Fibroblast of skin of right biceps (primary cell): ENCODE measurements at places on chromosomes 7 and 10.

GRCh38 chr7:142542942-142543341 lies 206.3 kb upstream of the PRSS1 start:
- peak; percentile 70 for DNase-seq

DNA sequence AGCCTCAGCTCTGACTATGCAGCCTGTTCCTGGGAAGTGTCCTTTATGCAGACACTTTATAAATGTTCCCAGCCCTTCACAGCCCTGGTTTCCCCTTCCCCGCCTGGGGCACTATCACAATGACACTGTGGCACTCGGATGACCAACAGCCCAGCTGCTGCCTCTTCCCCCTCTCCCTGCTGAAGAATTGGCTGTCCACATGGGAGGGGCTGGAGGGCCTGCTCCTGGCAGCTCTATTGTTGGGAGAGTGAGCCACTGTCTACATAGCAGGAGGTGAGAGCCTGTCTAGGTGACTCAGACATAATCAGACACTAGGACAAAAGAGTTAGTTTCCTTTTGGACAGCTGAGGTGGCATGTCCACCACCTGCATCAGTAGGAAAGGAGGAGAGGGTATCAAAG lies 437.5 kb downstream of the PLXNA4 start:
- peak; percentile 13 for DNase-seq

DNA sequence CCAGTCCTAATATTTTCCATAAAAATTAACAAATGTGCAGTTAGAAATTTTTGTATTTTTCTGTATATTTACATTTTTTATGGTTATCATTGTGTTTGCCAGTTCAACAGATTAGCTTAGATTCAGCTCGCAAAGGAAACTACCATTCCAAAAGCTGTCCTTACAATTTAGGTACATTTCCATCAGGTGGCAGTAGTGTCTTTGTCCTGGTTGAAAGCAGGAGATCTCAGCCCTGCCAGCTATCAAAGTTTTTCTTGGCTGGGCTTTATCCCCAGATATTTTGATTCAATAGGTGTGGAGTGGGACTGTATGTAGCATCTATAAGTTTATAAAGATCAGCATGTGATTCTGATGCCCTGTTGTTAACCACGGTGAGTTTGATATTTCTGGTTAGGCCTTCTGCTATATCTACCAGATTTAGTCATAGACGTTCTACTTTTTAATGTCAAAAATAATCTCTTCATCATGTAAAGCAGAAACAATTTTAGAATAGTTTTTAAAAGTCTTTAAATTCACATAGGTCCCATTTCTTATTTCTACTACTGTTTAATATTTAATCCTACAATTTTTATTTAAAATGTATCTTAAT lies 15.5 kb upstream of the ICA1 start:
- DNase-seq, result no peak

DNA sequence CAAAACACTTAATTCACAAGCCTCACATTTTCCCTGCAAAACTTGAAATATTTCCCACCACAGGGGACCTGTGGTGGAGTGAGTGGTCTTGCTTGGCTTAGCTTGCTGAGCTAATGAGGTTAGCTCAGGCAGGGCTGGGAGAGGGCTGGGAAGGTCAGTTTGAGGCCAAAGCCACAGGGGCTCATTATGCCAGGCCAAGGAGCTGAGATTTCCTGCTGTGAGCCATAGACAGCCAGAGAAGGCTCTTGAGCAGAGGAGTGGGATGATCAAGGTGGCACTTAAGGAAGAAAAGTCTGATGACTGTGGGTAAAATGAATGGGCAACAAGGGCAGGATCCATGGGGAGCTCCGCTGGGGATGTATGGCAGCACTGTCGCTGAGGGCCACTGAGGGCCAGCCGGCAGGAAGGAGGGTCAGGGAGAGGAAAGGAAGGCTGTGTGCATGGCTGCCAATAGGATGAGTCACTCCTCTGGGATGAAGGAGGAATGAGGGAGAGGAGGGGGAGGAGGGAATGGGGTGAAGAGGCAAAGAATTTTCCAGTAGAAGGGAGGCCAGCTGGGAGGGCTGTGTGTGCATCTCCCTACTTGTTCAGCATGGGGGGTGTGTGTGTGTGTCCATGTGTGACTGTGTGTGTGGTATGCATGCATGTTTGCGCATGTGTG lies 18.7 kb upstream of the ZNF488 start:
- peak; percentile 96 for DNase-seq

GRCh38 chr10:130013335-130014262 lies 49.5 kb upstream of the EBF3 start:
- no peak for DNase-seq

- DNase-seq, result peak; percentile 5
Measured at GRCh38 chr10:7231509-7232414, 179.1 kb downstream of the SFMBT2 start.

GRCh38 chr7:87111877-87112276 lies 40.4 kb upstream of the DMTF1 start:
- no peak for DNase-seq

DNA sequence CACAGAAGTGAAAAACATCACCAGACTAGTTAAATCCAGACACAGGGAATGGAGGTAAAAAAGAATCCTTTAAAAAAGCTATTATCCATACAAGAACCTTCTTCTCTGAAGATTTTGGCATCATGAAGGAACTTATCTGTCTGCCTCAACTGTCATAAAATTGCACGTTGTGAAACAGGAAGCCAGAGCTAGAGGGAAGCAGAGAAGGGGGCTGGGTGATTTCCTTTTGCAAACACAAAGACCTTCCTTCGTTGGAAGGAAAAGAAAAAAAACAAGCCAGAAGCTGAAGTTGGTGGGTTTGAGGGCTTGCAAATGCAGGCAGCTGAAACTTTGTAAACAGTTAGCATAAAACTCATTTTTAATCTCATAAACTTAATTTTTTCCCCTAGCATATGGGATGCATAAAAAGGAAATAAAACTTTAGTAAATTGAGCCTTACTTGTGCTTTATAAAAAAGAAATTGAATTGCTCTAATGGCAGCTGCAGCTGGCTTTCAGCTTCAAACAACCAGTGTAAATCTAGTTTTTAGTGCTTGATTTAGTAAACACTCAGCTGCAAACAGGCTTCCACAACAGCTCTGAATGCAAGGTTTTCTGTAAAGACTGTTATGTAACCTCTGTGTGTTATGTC lies 101.6 kb downstream of the OTUD1 start:
- DNase-seq, result no peak

DNA sequence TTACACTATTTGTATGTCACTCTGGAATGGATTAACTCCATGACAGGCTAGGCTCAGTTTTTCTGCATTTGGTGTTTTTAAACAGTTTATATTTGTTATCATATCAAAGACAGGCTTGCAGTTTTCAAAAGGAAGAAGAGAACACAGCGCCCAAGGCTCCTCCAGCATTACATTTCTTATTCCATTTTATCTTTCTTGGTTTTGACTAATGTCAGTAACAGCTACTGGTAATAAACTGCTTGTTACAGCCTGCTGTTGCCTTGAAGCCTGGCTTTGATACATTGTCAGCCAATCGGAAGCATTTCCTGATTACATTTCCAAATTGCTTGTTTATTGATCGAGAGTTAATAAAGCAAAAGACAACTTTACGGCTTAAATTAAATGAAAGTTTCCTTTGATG lies 166.0 kb upstream of the MDFIC start:
- no peak for DNase-seq

- peak; percentile 36 for DNase-seq
Measured at GRCh38 chr7:112529521-112529920, 48.7 kb downstream of the LSMEM1 start.

DNA sequence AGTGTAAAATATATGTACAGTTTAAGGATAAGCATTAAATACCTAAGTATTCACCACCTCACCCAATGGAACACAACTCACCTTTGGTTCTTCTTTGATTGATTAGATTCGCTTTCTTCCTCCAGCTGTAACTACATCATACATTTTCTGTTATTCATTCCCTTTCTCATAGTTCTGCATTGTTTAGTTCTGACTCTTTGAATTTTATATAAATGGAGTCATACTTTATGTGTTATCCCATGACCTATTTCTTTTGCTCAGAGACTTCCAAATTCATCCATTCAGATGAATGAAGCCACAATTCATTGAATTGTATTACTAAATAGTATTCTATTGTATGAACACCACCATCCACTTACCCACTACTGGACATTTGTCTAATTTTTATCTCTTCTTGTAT lies 12.3 kb downstream of the THNSL1 start:
- DNase-seq, result peak; percentile 22

- DNase-seq, result no peak
Measured at GRCh38 chr7:18338910-18339523, 156.5 kb upstream of the HDAC9 start.

GRCh38 chr10:97399843-97400545 lies 1.1 kb downstream of the RRP12 start:
- DNase-seq, result peak; percentile 59

DNA sequence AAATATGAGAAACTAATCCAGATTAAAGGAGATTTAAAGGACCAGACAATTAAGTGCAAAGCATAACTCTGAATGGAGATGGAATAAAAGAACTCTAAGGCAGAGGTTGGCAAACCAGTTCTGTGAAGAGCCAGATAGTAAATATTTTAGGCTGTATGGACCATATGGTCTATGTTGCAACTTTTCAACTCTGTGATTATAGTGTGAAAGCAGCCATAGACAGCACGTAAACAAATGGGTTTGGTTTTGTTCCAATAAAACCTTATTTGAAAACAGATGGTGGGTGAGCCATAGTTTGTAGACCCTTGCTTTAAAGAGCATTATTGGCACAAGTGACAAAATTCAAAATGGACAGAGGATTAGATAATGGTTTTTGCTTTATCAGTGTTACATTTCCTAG lies 884.1 kb downstream of the CCSER2 start:
- no peak for DNase-seq

DNA sequence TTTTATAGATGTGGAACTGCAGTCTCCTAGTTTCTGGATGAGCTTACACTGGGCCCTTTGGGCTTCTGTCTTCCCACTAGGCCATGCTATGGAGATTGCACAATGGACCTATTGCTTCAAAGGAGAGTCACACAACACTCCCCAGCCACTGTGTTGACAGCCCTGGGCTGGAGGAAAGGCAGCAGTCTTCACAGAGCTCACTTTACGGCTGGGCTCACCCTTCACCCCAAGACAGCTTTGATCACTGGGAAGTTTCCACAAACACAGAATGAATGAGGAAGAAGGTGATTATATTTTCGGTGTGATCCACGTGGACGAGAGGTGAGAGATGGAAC lies 92.7 kb upstream of the GDF10 start:
- DNase-seq, result no peak

DNA sequence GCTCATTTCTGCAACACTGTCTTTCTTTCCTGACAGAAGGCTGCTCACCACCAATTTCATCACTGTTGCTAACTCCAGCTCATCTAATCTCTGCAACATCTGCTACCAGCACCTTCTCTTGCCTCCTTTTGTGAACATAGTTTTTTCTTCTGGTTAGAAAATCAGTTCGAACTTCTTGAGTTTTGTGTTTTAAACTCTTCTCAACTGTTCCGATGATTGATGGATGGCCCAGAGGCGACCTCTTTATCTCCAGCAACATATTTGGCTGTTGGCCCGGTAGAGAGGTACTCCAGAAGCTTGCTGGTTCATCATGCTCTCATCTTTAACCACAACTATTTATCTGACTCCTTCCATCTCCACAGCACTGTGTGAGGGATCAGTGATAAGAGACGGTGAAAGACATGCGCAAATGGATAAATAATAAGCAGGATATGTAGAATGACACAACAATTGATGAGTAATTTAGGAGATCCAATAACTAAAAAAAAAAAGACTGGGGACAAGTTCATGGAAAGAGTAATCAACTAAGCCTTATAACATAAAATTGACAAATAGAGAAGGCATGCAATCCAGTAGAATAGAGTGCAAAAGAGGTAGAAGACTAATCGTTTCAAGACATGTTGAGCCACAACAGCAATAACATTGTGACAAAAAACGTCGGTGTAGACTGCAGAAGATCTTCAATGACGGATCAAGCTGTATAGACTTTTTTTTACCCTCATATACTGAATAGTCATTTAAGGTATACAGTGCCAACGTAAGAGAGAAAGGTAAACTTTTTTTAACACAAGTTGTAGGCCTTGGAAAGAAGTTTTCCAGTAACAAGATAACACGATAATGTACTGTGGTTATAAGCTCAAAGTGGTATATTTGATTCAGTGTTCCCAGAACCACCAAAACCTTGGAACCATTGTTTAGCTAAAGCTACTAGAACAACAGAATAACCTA lies 152.2 kb downstream of the CRPPA start:
- DNase-seq, result peak; percentile 93

GRCh38 chr7:36473454-36474282 lies 84.0 kb downstream of the ANLN start:
- peak; percentile 23 for DNase-seq

- no peak for DNase-seq
Measured at GRCh38 chr7:32216759-32217158, 146.6 kb upstream of the PDE1C start.

- DNase-seq, result peak; percentile 6
Measured at GRCh38 chr7:22356701-22357310, at the start of gene RAPGEF5. Gene RAPGEF5 (minus strand): TSS chr7:22357154. CDS start chr7:22357060, 94 bp downstream.

DNA sequence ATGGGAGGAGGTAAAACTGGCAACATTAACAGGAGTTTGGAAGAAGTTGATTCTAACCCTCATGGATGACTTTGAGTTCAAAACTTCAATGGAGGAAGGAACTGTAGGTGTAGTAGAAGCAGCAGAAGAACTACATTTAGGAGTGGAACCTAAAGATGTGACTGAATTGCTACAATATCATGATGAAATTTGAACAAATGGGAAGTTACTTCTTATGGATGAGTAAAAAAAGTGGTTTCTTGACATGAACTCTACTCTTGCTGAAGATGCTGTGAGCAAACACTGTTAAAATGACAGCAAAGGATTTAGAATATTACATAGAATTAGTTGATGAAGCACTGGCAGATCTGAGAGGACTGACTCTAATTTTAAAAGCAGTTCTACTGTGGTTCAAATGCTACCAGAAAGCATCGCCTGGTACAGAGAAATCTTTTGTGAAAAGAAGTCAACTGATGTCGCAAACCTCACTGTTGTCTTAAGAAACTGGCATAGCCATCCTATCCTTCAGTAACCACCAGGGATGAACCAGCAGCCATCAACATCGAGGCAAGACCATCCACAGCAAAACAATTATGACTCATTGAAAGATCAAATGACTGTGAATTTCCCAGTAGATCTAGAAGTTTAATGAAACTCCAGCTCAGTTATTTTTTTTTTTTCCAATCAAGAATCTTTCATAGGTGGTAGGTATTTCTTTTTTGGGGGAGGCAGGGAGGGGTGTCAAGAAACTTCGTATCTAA lies 20.8 kb downstream of the BRAF start:
- no peak for DNase-seq

GRCh38 chr7:4700577-4701235 lies 18.6 kb downstream of the FOXK1 start:
- DNase-seq, result peak; percentile 77

GRCh38 chr10:7319632-7320031 lies 91.2 kb downstream of the SFMBT2 start:
- DNase-seq, result no peak

- DNase-seq, result no peak
Measured at GRCh38 chr10:60239228-60239627, 150.4 kb downstream of the ANK3 start.

- DNase-seq, result no peak
Measured at GRCh38 chr7:151099486-151100211, 13.4 kb downstream of the AGAP3 start.
